Left colon (tissue), 2 donors: ENCODE measurements at places on chromosomes 5 and 9.

DNA sequence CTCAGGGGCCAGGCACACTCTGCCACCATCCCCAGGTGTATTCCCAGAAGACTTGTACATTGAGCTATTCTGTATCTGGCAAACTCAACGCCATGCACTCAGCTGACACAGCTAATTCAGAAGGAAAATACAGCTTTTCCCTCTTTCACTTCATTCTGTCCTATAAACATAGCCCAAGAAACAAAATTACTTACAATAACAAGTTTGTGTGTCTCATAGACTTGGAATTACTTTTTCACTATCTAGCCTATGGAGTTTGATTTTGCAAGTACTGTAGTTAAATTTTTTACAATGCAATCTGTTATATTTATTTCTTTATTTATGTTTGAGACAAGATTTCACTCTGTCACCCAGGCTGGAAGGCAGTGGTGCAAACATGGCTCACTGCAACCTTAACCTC is 125.1 kb upstream of the KLF9 start:
- DNase-seq, result no peak

GRCh38 chr5:121152411-121152810 is 688.3 kb downstream of the PRR16 start:
- no peak for DNase-seq

- no peak for DNase-seq
These were observed 550.0 kb downstream of the PTPRD start for GRCh38 chr9:10062629-10063395.

DNA sequence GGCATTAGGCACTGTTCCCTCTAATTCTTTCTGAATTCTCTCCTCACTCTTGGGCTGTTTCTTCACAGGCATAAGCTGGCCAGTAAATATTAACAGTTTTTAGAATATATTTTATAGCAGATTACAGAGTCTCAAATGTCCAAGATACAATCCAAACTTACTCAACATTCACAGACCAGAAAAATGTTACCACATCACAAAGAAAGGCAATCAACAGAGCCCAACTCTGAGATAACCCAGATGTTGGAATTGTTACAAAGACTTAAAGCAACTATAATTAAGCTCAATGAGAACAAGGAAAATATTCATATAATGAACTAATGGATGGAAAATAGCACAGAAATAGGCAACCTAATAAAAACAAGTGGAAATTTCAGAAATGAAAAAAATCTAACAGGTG is 401.1 kb upstream of the RGMB start:
- DNase-seq, result no peak

DNA sequence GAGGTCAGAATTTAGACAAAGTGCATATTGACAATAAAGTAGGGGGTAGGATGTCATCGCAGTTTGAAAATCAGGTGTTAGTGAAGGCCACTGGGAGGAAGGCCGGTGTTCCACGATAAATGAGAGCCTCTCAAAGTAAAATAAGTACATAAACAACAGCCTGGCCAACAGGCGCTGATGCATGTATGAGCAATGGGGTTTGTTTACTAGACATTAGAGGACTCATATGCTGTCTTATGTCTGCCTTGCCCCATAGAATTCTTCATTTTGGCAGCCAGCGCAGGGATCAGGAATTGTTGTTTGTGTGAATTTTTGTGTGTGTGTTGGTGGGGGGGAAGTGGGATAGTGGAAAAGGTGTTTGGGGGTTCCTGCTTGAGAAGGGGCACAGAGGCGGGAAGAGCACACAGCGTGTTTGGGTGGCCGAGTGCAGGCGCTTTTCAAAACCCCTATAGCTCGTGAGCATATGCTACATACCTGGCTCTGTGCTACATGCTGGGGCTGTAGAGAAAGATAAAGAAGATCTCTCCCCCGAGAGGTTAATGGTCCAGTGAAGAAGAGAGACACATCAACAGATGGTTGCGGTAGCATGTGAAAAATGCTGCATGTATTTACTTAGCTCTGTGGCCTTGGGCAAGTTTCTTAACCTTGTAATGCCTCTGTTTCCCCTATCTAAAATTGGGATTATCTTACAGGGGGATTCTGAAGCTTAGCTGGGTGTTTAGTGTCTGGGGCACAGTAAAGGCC is 11.5 kb downstream of the SNX30 start:
- DNase-seq, result no peak

GRCh38 chr5:7016999-7017747 is 303.9 kb downstream of the TENT4A start:
- DNase-seq, result no peak

DNA sequence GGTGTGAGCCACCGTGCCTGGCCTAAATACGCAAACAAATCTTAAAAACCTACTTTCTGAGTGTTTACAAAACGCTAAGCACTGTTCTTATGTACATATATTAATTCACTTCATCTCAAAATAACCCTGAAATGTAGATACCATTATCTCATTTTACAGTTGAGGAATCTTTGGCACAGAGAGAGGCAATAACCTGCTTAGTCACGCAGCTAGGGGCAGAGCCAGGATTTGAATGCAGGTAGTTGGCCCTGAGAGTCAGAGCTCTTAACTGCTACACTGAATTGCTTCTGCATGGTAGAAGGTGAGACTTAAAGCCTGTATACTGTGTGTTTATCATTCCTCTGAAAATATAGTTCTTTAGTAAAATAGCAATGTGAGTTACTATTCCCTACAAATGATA is 21.9 kb downstream of the ARHGEF37 start:
- no peak for DNase-seq

DNA sequence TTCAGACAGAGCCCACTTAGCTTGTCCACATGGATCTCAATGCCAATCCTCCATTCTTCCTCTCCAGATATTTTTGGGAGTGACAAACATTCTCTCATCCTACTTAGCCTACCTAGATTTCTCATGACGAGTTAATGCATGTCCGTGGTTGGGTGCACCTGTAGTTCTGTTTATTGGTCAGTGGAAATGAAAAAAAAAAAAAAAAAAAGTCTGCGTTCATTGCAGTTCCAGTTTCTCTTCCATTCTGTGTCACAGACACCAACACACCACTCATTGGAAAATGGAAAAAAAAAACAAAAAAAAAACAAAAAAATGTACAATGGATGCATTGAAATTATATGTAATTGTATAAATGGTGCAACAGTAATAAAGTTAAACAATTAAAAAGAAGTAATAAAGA is 59.0 kb downstream of the BASP1 start:
- DNase-seq, result no peak

DNA sequence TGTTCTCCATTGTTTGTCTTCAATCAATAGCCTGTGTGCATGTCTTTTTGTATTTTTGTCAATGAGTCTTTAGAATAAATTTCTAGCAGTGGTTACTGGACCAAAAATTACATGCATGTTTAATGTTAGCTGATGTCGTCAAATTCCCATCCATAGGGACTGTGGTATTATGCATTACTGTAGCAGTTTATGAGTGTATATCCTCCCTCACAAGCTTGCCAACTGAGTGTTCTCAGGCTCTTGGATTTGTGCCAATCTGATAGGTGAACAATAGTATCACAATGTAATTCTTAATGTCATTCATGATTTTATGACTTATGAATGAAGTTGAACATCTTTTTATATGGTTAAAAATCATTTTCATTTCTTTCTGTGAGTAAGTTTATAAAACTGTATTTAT is 13.0 kb downstream of the SNX24 start:
- no peak for DNase-seq

GRCh38 chr5:13027874-13028273 is 916.6 kb downstream of the DNAH5 start:
- DNase-seq, result no peak

GRCh38 chr5:171597946-171598640 is 178.6 kb downstream of the FGF18 start:
- no peak for DNase-seq

- DNase-seq, result no peak
These were observed 167.5 kb downstream of the CDK5RAP2 start for GRCh38 chr9:120412425-120412951.

DNA sequence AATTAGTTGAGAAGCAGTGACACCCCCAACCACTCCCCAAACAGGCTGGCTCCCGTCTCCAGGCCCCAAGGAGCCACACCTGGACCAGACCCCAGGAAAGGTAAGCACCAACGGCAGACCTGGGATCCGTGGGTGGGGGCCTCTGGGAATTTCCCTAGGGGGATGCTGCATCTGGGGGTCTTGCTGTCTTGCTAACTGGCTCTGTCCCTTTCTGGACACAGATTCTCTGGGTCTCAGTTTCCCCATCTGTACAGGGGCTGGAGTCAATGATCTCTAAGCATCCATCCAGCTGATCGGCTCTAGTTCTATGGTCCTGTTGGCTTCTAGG is 27.9 kb upstream of the IL17B start:
- no peak for DNase-seq

- no peak for DNase-seq
These were observed 35.3 kb upstream of the SMARCA2 start for GRCh38 chr9:1979741-1980367.

- DNase-seq, result no peak
These were observed 15.1 kb downstream of the PHF19 start for GRCh38 chr9:120861935-120862334.

- no peak for DNase-seq
These were observed 53.9 kb downstream of the SNX18 start for GRCh38 chr5:54571462-54571861.

DNA sequence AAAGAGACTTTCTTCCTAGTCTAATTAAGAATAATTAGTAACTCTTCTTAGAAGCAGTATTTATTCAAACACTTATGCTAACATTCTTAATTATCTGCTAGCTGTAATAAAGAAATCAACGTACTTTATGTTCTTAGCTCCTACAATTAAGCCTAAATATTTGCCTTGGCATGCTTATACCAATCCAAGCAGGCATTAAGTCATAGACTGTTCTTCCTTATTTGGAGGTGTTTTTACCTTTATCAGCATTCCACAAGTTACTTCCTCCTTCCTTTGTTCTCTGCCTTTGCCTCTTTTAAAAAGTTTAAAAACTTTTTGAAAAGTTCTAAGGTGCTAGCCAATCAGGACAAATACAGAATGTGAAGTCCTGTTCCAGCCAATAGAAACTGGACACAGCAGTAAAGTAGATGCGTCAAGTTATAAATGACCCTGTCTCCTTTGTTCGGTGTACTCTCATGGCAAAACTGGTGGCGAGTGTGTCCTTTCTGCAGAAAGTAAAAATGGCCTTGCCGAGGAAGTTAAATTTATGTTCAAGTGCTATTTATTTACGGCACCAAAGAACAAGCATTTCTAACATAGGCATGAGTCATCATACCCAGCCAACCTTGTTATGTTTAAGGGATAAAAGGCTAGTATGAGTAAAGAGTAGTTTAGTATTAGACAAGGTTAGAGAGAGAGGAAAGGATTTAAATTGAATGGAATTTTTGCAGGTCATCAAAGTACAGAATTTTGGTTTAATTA is 58.6 kb downstream of the GPBP1 start:
- no peak for DNase-seq
